ENCODE measurements at places on chromosomes 11 and 22. TPM values are rescaled to one million over a fixed set of nuclear protein-coding genes. Genes with fewer than 3 reads are reported as not detected.

DNA sequence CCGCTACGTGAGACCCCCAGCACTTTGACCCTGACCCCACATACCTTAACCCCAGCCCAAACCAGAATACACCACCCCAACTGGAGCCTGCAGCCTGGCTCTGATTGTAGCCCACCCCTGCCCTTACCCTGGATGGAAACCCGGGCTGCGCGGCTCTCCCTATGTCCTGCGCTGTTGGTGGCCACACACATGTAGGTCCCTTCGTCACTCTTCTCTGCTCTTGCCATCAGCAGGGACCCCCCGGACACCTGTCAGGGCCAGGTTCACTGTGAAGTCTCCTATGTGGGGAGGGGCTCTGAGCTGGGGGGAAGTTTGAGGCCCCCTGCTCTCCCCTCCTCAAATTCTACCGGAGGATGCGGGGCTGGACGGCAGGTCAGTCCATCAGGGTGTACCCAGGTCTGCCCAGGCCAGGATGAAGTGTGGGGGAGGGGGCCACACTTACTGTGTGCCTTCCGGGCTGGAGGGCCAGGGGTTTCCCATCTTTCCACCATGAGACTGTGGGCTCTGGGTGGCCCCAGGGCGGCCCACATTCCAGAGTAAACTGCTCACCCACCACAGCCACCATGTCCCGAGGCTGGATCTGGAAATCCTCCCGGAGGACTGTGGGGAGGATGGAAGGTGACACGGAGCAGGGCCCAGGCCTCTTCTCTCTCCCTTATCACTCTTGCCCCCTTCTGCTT lies 1.5 kb downstream of the ROBO4 start:
- no peak for DNase-seq

The OR5M10 gene
- not detected for total RNA-seq

GRCh38 chr11:2276280-2277007 lies 6.1 kb upstream of the ASCL2 start:
- DNase-seq = no peak

- no peak for DNase-seq
These were observed 20.3 kb downstream of the ARFGAP2 start for GRCh38 chr11:47156333-47156732.

The MB gene
- total RNA-seq = not detected

GRCh38 chr11:92762121-92762540 lies 207.3 kb upstream of the MTNR1B start:
- no peak for DNase-seq

DNA sequence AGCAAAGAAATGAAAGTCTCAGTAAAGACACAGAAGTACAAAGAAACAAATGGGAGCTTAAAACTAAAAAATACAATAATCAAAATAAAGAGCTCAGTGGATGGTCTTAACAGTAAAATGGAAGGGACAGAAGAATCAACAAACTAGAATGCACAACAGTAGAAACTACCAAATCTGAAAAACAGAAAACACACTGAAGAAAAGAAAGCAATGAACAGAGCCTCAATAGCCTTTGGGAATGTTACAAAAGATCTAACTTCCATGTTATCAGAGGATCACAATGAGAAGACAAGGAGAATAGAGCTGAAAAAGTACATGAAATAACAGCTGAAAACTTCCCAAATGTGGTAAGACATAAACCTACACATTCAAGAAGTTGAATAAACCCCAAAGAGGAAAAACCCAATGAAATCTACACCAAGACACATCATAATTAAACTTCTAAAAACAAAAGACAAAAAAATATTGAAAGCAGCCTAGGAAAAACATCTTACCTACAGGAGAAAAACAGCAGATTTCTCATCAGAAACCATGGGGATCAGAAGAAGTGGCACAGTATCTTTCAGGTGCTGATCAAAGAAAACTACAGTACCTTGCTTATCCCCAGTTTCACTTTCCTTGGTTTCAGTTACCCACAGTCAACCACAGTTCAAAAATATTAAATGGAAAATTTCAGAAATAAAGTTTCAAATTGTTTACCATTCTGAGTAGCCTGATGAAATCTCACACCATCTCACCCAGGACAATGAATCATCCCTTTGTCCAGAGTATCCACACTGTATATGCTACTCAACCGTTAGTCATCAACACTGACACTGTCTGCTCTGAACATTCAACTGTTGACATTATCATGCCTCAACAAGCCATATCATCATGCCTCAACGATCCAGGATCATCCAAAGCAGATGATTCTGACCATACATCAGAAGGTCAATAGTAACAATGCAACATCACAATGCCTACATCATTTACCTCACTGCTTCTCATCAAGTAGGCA lies 22.2 kb downstream of the RRAS2 start:
- DNase-seq = no peak

The GSTT2 gene
- not detected for total RNA-seq

The GP1BB gene
- not detected for total RNA-seq

DNA sequence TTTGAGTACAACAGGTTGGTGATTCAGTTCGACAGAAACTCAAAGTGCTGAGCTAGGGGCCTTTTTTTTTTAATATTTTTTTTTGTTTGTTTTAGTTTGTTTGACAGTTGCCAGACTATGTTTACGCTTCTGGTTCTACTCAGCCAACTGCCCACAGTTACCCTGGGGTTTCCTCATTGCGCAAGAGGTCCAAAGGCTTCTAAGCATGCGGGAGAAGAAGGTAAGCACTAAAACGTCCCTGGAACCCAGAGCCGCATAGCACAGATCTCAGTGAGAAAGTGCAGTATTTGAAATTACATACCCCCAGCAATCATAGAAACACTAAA lies 649 bp downstream of the PRRG4 start:
- DNase-seq = no peak

GRCh38 chr11:64675450-64676260 lies 47.3 kb downstream of the NRXN2 start:
- no peak for DNase-seq

The SAA4 gene
- total RNA-seq = not detected

The FXYD2 gene
- 1.1 TPM for total RNA-seq

GRCh38 chr11:114386131-114386530 lies 14.2 kb downstream of the C11orf71 start:
- no peak for DNase-seq

DNA sequence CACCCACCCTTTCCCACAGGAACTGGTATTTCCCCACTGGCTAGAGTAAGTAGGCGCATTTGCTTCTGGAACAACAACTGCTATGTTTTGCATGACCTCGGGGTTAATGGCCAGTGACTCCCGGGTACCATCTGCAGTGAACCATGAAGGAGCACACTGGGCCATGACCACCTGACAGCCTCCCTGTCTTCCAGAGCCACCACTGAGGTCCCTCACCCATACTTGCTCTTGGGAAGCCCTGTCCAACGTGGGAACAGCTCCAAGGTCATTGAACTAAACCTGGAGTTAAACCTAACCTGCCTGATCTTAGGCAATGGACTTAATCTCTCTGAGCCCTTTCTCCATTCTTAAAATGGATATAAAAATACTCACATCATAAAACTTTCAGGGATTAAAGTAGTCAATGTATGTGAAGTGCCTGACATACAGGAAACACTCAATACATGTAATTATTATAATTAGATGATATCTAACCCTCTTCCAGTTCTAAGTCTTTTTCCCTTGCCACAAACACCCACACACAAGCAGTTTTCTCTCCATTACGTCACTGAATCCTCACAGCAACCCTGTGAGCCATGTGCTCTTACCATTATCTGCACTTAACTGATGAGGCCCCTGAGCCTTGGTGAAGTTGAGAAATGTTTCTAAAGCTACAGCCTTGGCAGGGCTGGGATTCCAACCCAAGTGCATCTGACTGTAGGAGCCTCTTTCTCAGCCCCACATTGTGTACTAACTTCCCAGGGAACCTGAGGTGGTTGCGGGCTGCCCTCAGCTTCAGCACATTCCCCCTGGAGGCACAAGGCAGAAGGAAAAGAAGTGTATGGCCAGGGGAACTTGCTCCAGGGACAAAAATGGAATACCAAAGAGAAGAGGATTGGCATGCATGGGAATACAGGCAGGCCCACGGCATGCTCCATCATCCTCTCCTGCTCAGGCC lies 74.5 kb upstream of the NCAM1 start:
- no peak for DNase-seq

- DNase-seq = no peak
These were observed 6.9 kb upstream of the MS4A7 start for GRCh38 chr11:60371386-60371785.

The SYT7 gene
- total RNA-seq = 0.04 TPM

GRCh38 chr11:35152575-35152974 lies 13.6 kb downstream of the CD44 start:
- DNase-seq = no peak

The EIF3D gene
- 359 TPM for total RNA-seq

The PPP1CA gene
- 199 TPM for total RNA-seq

- DNase-seq = no peak
These were observed 483.0 kb downstream of the BRD1 start for GRCh38 chr22:49344656-49345055.

- DNase-seq = no peak
These were observed 6.0 kb downstream of the RNF169 start for GRCh38 chr11:74754507-74755252.

DNA sequence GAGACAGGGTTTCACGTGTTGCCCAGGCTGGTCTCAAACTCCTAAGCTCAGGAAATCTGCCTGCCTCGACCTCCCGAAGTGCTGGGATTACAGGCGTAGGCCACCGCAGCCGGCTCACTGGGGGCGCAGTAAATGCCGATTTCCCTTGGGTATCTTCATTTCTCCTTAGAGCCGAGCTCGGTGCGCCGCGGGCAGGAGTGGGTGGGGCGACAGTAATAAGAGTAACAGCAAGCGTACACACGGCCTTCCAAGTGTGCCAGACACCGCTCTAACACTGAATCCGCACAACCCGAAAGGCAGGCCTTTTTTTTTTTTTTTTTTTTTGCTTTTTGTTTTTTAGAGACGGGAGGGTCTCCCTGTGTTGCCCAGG lies 500 bp upstream of the ADSL start:
- DNase-seq = peak; percentile 79

GRCh38 chr11:100675115-100675650 lies 11.9 kb upstream of the ARHGAP42 start:
- DNase-seq = no peak

The CST6 gene
- total RNA-seq = not detected

DNA sequence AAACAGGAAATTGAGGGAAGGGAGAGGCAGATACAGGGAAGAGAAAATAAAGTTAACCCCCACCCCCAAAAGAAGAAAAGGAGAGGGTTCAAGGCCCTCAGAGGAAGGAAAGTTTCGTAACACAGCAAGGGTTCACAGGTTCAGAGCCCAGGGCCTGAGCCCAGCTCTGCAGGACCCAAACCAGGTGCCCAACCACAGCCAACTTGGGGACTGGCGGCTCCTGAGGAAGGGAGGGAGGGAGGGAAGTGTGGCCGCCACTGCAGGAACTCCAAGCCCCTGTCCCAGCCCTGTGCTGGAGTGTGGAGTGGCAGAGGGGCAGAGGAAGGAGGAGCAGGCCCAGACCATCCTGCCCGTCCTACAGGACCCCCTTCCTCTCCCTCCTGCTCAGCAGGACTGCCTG lies 59.2 kb downstream of the ELFN2 start:
- DNase-seq = no peak

- DNase-seq = no peak
These were observed 8.9 kb downstream of the IMMP1L start for GRCh38 chr11:31500560-31500959.

The TRIM68 gene
- 9.2 TPM for total RNA-seq

GRCh38 chr11:68454767-68455166 lies 5.8 kb upstream of the PPP6R3 start:
- DNase-seq = no peak

DNA sequence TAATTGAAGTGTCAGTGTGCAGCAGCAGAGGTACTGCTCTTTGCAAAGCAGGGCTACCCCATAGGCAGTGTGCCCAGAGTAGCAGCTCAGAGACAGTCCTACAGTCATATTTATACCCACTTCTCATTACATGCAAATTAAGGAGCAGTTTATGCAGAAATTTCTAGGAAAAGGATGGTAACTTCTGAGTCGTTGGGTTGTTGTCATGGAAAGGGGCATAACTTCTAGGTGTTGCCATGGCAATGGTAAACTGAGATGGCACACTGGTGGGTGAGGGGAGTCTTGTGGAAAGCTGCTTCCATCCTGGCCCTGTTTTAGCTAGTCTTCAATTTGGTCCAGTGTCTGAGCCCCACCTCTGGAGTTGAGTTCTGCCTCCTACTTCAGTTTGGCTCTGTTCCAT lies 77.4 kb downstream of the MN1 start:
- no peak for DNase-seq

GRCh38 chr11:111021131-111021530 lies 224.4 kb upstream of the POU2AF2 start:
- DNase-seq = no peak

The CRYBB2 gene
- total RNA-seq = 0.30 TPM

- no peak for DNase-seq
These were observed 727 bp upstream of the CSDC2 start for GRCh38 chr22:41560095-41560471.

DNA sequence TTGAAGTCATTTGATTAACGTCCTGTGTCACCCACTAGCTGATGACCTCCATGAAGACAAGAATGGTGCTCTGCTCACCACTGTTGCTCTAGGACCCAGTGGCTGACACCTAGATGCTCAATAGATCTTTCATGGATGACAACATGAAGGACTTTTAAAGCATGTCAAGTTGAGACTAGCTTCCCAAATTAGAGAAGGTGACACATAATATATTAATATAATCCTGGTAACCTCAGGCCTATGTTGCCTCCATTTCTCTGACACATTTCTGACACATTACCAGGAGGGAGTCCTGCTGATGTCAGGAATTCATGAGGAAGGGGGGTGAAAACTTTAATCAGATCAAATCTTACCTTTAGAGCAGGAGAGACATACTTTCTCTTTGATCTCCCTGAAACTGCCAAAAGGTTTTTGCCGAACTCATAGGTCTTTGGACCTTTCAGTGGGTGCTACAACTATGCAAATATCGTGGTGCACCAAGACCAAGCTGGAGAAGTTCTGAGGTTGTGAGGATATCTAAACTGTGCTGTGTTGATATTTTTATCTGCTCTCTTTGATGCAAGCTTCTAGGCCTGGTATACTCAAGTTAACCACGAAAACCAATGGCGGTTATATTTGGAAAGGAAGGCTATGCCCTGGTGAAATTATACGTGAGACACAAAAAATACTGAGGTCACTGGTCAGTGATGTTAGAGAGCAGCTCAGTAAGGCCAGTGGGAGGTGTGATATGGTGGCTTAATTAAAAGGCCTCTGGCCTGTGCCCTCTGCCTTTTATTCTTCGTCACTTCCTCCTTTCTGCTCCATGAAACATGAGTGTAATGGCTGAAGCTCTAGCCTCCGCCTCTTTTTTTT lies 13.2 kb upstream of the AMPD3 start:
- no peak for DNase-seq

GRCh38 chr11:81004576-81004975 lies 1563.7 kb upstream of the TENM4 start:
- no peak for DNase-seq

The VWCE gene
- 6.8 TPM for total RNA-seq

The SLC15A3 gene
- 9.6 TPM for total RNA-seq

The ADAMTS8 gene
- not detected for total RNA-seq

DNA sequence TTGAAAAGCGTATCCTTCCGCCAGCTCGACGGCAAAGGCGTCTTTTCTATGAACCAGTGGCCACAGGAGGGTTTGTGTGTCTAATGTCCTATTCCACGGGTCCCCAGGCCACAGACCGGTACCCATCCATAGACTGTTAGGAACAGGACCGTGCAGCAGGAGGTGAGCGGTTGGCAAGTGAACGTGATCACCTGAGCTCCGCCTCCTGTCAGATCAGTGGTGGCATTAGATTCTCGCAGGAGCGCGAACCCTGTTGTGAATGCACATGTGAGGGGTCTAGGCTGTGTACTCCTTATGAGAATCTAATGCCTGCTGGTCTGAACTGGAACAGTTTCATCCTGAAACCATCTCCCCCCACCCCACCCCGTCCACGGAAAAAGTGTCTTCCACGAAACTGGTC lies 62.7 kb upstream of the KCNQ1OT1 start:
- peak; percentile 2 for DNase-seq
